ENCODE measurements at places on chromosomes 11 and 22. TPM values are rescaled to one million over a fixed set of nuclear protein-coding genes. Genes with fewer than 3 reads are reported as not detected.

Gene DDX6
- total RNA-seq, result 255 TPM

DNA sequence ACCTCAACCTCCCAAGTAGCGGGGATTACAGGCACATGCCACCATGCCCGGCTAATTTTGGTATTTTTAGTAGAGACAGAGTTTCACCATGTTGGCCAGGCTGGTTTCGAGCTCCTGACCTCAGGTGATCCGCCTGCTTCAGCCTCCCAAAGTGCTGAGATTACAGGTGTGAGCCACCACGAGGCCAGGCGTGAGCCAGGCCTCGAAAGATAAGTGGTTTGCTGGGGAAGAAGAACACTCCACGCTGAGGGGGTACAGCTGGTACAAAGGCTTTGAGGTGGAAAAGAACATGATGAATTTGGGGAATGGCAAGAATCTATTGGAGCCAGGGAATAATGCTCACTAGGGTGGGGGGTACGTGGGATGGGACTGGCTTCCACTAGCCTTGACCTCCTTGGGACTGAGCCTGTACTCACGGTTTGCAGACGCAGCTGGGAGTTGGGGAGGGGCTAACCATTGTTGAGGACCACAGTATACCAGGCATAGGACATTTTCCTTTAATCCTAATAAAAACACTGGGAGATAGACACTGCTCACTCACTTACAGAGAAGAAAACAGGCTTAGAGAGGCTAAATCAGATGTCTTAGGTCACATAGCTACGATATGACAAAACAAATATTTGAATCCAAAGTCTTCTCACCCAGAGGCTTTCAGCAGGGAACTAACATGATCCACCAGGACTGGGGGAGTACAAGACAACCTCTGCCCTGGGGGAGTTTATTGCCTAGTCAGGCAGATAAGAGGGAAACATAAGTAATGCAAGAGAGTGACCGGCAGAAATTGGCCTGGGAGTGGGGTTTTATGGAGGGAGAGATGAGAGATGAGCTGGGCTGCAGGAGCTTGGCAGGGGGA lies 4.9 kb downstream of the SLCO2B1 start:
- no peak for DNase-seq

Gene MAPK8IP2
- 0.39 TPM for total RNA-seq

Gene APLNR
- not detected for total RNA-seq
